ENCODE measurements at places on chromosomes 16 and 17.

DNA sequence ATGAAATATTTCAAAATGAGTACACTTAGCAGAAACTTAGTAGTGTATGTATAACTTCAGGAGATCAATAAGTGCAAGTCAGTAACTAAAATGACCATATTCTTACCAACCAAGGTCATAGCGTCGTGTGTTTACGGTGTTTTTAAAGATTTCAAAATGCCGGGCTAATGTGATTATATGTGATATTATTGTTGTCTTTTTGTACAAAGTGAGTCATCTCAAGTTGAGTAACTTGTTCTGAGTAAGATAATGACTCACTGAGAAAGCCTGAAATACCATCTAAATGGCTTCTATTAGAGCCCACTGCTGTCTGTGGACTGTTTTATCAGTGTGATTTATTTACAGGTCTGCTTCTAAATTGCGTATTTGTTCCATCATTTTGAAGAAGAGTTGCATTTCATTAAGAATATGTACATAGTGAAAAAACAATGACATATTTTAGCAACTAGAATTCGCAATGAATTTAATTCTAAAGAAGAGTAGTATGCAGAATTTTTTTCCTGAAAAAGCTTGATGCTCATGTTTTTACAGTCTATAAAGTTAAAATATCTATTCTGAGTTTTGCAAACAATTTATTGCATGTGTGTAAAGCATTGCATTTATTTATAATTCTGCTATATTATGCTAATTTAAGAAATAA is 12.7 kb downstream of the KRT12 start:
- no peak for DNase-seq

DNA sequence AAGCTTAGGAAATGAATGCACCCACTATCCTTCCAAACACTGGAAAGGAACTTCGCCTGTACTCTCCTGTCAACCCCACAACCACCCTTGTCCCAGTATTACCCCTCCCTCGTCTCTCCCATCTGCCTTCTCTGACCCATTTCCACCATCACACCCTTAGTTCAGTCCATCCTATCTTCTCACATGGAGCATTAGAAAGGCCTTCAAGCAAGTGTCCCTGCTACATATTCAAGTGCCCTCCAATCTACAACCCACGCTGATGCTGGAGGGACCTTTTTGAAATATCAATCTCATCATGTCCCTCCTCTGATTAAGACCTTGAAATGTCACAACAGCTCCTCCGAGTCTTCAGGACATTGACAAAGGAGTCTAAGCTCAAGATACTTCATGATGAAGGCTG is 133.8 kb upstream of the CCL2 start:
- DNase-seq = no peak

DNA sequence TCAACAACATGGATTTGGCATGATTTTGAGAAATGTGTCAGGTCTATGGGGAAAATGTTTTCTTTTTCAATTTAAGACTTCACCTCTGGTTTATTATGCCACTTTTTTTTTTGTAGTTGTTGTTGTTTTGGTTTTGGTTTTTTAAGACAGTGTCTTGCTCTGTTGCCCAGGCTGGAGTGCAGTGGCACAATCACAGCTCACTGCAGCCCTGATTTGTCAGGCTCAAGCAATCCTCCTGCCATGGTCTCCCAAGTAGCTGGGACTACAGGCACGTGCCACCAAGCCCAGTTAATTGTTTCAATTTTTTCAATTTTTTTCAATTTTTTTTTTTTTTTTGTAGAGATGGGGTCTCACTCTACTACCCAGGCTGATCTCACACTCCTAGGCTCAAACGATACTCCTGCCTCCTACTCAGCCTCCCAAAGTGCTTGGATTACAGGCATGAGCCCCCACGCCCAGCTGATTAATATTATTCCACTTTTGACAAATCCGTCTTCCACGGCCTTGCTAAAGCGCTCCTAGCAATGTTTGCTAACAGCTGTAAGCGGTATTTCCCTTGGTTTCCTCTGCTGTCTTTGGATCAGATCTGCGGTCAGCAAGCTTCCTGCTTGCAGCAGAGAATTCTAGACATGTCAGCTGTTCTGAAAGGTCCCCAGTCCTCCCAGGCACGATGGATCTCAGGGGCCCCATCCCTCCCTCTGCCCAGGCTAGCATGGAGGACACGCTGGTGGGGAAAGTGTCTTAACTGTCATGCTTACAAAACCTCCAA is 7.0 kb upstream of the MILR1 start:
- no peak for DNase-seq

GRCh38 chr16:12862941-12863340 is 38.5 kb upstream of the SHISA9 start:
- no peak for DNase-seq

Data from C1 segment of cervical spinal cord (tissue), 14 donors.